ENCODE measurements at places on chromosomes 3 and 15.

DNA sequence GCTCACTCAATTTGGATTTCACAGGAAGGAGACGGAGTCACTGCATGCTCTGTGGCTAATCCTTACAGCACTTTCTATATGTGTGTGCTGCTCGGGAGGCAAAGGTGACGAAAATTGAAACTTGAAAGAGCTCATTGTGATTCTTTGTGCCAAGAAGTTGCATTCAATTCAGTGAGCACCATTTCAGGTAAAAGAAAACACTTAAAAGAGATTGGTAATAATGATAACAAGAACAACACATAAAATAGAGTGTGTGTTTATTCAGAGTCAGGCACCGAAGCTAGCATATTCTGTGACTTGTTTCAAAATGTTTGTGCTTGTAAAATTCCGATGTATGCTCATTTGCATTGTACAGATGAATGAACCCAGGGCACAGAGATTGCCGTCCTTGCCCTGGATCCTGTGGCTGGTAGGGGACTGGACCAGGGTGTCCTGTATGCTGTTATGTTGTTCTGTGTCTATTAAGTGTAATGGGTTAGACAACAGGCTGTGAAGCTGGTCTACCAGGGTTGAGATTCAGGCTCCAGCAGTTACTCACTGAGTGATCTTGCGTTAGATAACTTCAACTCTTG lies 193.3 kb upstream of the PROK2 start:
- H3K4me3 ChIP-seq = no peak overlapping the region
- no peak overlapping the region for H3K27ac ChIP-seq
- no peaks in the 10 kb centered on the region for H3K36me3 ChIP-seq
- H3K4me1 ChIP-seq = no peaks in the 10 kb centered on the region
- no peak for DNase-seq
- no peaks in the 10 kb centered on the region for H3K27me3 ChIP-seq

- no peak overlapping the region for H3K4me3 ChIP-seq
- H3K27ac ChIP-seq = no peak overlapping the region
- H3K27me3 ChIP-seq = no peaks in the 10 kb centered on the region
- no peaks in the 10 kb centered on the region for H3K36me3 ChIP-seq
- H3K4me1 ChIP-seq = no peaks in the 10 kb centered on the region
- DNase-seq = no peak
Measured at GRCh38 chr3:43497422-43497821, 124.4 kb downstream of the ANO10 start.

DNA sequence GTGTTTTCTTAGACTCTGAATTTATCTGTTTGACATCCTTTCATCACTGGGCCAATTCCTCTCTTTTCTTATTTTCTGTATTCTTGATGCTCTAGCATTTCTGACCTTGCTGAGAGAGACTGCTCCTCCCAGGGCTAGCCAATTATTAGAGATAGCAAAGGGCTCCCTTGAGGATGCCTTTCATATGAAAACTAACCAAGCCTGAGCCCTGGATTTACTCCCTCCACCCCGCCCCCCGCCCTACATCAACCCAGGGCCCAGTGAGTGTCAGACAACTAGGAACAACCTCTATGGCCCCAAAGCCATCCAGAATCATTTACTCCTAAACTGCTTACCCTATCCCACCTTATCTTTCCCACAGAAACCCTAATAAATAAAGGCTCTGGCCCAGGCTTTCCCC lies 69.7 kb upstream of the LARS2 start:
- H3K36me3 ChIP-seq = no peaks in the 10 kb centered on the region
- DNase-seq = no peak
- H3K4me1 ChIP-seq = no peaks in the 10 kb centered on the region
- no peak overlapping the region for H3K4me3 ChIP-seq
- H3K27ac ChIP-seq = no peak overlapping the region

DNA sequence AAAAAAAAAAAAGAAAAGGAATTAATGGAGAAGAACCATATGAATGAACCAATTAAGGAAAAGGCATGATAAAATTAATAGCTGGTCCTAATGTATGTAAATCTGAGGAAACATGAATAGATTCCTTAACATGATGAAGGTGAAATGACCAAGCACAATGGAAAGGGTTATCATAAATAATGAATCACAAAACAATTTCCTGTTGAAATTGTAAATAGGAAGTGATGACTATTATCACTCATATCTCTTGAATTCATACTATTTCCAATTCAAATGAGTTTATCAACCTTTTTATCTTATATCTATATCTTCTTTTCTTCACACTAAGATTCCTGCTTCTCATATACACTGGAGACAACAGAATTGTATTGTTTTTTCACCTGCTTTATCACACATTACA lies 32.0 kb downstream of the AADACL2 start:
- H3K4me3 ChIP-seq = no peak overlapping the region
- no peaks in the 10 kb centered on the region for H3K27me3 ChIP-seq
- H3K4me1 ChIP-seq = no peaks in the 10 kb centered on the region
- DNase-seq = no peak

DNA sequence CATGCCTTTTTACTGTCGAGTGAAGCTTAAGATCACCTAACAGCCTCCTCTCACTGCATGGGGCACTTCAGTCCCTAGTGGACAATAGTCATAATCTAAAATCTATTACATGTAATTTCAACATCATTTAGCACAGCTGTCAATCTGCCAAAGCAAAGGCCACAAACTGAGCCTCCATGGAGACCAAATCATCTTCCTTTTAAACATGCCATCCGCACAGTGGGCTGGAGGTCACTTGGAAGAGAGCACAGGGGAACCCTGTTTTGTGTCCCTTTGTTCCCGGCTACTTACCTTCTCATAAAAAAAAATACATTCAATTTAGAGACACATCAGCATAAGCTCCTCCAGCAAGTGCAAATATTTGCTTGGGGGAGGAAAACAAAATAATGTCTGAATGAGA lies 167.3 kb downstream of the SQOR start:
- no peaks in the 10 kb centered on the region for H3K4me1 ChIP-seq
- H3K4me3 ChIP-seq = no peak overlapping the region
- no peak for DNase-seq
- no peaks in the 10 kb centered on the region for H3K27me3 ChIP-seq

GRCh38 chr3:33355611-33356010 lies 78.4 kb downstream of the FBXL2 start:
- H3K36me3 ChIP-seq = no peaks in the 10 kb centered on the region
- no peaks in the 10 kb centered on the region for H3K27me3 ChIP-seq
- DNase-seq = no peak
- H3K4me3 ChIP-seq = no peak overlapping the region
- no peaks in the 10 kb centered on the region for H3K4me1 ChIP-seq

GRCh38 chr15:60960517-60960916 lies 268.6 kb downstream of the RORA start:
- H3K4me3 ChIP-seq = no peak overlapping the region
- no peaks in the 10 kb centered on the region for H3K4me1 ChIP-seq
- no peak overlapping the region for H3K27ac ChIP-seq
- no peaks in the 10 kb centered on the region for H3K27me3 ChIP-seq

GRCh38 chr3:185316740-185317412 lies 46.1 kb upstream of the MAP3K13 start:
- H3K27me3 ChIP-seq = no peaks in the 10 kb centered on the region
- H3K27ac ChIP-seq = peak overlapping the region; percentile 19
- no peaks in the 10 kb centered on the region for H3K36me3 ChIP-seq
- no peak overlapping the region for H3K4me3 ChIP-seq
- DNase-seq = no peak

DNA sequence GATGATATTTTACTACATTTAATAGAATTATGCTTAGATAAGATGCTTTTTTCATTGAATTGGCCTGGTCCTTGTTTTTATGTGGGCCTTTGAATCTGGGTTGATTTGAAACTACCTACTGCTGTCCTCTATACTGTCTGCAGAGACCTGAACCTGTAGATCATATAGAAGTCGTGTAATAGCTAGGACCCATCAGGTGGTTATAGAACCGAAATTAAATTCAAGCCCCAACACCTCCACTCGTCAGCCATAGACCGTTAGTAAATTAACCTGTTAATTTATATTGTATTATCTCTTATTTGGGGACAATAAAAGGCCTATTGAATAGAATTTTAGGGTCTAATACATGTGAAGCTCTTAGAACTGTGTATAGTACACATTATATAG lies 108.4 kb downstream of the MBNL1 start:
- peak overlapping the region; percentile 49 for H3K27ac ChIP-seq
- no peak overlapping the region for H3K4me3 ChIP-seq
- H3K36me3 ChIP-seq = no peaks in the 10 kb centered on the region
- DNase-seq = no peak
- no peaks in the 10 kb centered on the region for H3K27me3 ChIP-seq

DNA sequence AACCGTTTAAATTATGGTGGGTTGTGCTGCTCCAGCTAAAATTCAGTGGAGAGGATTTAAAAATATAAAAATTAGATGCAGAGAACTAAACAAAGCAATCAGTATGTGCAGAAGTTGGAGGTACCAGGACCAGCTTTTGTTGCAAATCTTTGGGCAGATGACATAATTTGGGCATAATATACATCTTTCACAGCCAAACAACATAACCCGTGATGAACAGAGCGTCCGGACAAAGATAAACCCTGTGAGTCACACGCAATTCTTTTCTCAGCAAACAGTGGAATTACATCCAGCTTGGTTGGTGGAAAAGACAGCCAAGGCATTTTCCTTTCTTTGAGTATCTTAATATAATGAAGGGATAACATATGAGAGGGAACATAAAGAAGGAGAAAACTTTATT lies 419.4 kb upstream of the ADAMTS9 start:
- H3K36me3 ChIP-seq = no peaks in the 10 kb centered on the region
- no peak for DNase-seq
- no peaks in the 10 kb centered on the region for H3K4me1 ChIP-seq
- H3K27ac ChIP-seq = no peak overlapping the region

DNA sequence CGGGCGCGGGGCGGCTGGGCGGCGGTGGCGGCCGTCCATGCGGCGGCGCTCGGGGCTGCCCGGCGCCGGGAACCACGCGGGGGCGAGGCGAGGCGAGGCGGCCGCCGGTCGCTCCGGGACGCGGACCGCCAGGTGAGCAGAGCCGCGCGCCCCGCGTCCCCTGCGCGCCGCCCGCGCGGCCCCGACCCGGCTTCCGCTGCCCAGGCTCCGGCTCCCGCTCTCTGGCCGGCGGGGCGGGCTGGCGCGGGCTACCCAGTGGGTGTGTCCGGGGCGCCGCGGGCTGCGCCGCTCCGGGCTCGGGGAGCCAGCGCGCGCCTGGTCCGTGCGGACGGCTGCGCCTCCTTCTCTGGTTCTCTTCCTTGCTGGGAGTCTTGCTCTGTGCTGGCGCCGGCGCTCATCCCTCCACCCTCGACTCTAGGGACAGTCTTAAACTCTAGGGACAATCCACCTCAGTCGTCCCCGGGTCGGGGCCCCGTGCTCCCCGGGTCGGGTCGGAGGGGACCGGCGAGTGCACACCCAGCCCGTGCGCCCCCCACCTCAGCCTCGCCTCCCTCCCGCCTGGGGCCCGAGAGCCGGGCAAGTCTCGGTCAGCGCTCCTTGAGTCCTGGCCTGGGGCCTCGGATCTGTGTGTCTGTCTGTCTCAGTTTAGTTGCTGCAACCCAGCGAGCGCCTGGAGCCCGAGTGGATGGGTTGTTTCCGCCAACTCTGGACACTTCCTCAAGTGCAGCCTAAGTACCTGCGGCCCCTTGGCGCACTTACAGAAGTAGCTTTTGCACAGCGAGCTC lies 488 bp downstream of the THSD4 start:
- H3K4me1 ChIP-seq = peaks cover 18% of the 10 kb centered on the region
- H3K27me3 ChIP-seq = no peaks in the 10 kb centered on the region
- peak overlapping the region; percentile 66 for H3K4me3 ChIP-seq
- peak overlapping the region; percentile 93 for H3K27ac ChIP-seq
- DNase-seq = no peak

DNA sequence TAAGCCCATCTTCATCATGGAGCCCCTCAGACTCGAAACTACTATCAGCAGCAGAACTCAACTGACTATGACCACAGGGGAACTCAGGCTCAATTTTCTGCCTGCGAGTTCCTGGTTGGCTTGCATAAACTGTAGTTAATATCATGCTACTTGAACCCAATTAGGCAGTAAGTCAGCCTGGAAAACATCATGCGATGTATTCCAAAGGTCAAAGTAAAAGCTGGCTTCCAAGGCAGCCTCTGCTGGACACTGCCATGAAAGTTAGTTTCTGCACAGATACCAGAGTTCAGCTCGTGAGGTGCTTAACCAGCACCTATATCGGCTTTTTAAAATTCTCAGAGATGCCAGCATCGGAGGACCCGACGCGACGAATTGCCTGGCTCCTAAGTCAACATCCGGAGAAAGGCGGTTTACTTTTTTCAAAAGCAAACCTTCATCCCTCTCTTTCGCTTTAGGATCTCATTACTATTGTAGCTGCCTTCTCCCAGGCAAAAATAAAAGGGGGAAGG lies 3.8 kb downstream of the ANP32A start:
- peak overlapping the region; percentile 100 for H3K27ac ChIP-seq
- no peaks in the 10 kb centered on the region for H3K4me1 ChIP-seq
- H3K4me3 ChIP-seq = peak overlapping the region; percentile 95

- H3K4me3 ChIP-seq = no peak overlapping the region
- no peak overlapping the region for H3K27ac ChIP-seq
- no peaks in the 10 kb centered on the region for H3K36me3 ChIP-seq
- no peaks in the 10 kb centered on the region for H3K27me3 ChIP-seq
- peak; percentile 63 for DNase-seq
Measured at GRCh38 chr3:141828890-141829289, 47.6 kb upstream of the ATP1B3 start.

- no peak overlapping the region for H3K4me3 ChIP-seq
- no peak for DNase-seq
- H3K36me3 ChIP-seq = no peaks in the 10 kb centered on the region
Measured at GRCh38 chr15:91522605-91523332, 330.7 kb upstream of the SLCO3A1 start.

- no peak overlapping the region for H3K27ac ChIP-seq
- H3K36me3 ChIP-seq = peaks cover 40% of the 10 kb centered on the region
- H3K27me3 ChIP-seq = no peaks in the 10 kb centered on the region
- no peak overlapping the region for H3K4me3 ChIP-seq
Measured at GRCh38 chr3:100297784-100298183, 36.8 kb upstream of the NIT2 start.

DNA sequence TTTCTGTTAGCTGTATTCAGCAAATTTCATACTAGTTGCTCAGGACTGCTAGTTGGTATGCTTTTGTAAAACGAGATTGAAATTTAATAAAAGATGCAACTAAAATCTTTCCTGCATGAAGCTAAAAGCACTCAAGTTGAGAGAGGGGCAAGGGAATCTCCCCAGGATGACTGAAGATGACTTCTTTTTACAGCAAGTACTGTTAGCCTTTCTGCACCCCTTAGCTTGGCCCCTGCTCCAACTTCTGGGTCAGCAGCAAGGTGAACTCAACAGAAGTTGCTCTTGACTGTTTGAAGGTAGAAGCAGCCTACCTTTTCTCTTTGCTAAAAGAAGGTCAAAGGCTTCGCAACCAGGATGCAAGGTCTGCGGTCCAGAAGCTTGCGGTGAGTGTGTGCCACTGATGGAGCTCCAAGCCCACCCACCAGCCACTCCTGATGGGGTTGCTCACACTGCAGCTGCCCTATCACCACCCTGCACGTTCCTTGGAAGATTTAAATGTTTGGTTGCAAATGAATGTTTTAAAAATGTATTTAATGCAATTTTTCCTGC lies 32.5 kb downstream of the NME9 start:
- peaks cover 46% of the 10 kb centered on the region for H3K36me3 ChIP-seq
- H3K4me3 ChIP-seq = no peak overlapping the region
- H3K27ac ChIP-seq = no peak overlapping the region
- DNase-seq = no peak
- no peaks in the 10 kb centered on the region for H3K27me3 ChIP-seq

- peak overlapping the region; percentile 66 for H3K27ac ChIP-seq
- H3K27me3 ChIP-seq = peaks cover 6% of the 10 kb centered on the region
- H3K4me1 ChIP-seq = peaks cover 24% of the 10 kb centered on the region
- H3K4me3 ChIP-seq = no peak overlapping the region
Measured at GRCh38 chr3:13072239-13072599, 1.0 kb downstream of the IQSEC1 start.
